ENCODE measurements at places on chromosomes 7 and 10.

- DNase-seq: no peak
Observed at GRCh38 chr7:123864966-123865365, 20.0 kb downstream of the HYAL4 start.

- no peak for DNase-seq
Observed at GRCh38 chr10:66835400-66835799, 90.4 kb upstream of the LRRTM3 start.

- DNase-seq: no peak
Observed at GRCh38 chr10:26085549-26085948, 131.0 kb upstream of the GAD2 start.

DNA sequence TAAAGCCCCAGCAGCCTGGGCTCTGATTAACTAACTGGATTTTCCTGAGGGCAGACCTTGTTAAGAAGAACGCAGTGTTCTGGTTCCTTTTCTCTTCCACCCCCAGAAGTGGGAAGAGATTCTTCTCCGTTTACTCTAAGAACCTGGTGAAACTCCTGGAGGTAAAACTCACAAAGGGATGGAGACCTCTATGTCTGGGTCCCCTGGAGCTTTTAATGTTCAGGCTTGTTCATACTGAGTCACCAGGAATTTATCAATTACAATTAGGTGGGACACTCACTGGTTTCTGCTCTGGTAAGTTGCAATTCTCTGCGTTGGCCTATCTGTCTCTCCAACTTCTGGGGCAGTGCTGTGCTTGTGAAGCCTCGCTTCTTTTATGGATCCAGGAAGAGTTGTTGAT lies 73.3 kb upstream of the CACNB2 start:
- DNase-seq: no peak

- DNase-seq: no peak
Observed at GRCh38 chr7:116614499-116615262, 57.3 kb upstream of the MET start.

GRCh38 chr7:106448992-106449859 lies 164.4 kb upstream of the NAMPT start:
- no peak for DNase-seq

DNA sequence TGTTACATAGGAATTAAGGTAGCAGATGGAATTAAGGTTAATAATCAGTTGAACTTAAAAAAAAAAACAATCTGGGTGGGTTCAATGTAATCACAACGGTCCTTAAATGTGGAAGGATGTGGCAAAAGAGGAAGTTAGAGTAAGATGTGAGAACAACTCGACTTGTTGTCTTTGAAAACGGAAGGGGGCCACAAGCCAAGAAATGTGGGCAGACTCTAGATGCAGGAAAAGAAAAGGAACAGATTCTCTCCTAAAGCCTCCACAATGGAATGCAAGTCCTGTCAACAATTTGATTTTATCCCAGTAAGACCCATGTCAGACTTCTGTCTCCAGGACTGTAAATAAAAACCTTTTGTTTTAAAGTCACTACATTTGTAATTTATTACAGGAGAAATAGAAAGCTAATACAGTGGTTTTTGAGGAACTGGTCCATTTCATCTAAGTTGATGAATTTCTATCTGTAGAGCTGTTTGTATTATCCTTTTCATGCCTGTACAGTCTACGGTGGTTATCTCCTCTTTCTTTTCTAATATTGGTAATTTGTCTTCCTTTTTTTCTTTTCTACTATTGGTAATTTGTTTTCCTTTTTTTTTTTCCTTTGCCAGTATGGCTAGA lies 8.6 kb downstream of the MCMBP start:
- no peak for DNase-seq

DNA sequence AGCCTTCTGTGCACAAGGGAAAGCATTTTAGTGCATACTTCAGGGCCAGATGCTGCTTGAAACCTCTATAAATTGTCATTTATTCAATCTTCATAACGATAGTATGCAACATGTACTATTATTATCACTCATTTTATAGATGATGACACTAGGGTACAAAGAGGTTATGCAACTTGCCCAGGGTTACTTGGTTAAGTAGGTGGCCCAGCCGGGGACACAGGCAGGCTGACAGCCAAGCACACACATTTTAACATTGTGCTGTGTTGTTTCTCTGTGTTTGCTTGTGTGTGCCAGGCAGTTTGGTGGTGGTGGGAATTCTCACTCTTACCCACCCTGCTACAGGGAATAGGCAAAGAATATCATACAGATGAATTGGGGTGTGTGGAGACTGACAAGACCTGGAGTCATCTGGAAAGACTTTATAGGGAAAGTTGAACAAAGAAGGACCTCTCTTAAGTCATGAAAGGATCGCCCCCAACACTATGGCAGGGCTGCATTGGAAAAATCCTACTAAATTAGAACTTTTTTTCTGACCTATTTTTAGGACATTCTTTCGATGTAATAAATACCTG lies 98.9 kb downstream of the MKX start:
- no peak for DNase-seq

- DNase-seq: no peak
Observed at GRCh38 chr7:27737616-27738015, 2.3 kb upstream of the TAX1BP1 start.

DNA sequence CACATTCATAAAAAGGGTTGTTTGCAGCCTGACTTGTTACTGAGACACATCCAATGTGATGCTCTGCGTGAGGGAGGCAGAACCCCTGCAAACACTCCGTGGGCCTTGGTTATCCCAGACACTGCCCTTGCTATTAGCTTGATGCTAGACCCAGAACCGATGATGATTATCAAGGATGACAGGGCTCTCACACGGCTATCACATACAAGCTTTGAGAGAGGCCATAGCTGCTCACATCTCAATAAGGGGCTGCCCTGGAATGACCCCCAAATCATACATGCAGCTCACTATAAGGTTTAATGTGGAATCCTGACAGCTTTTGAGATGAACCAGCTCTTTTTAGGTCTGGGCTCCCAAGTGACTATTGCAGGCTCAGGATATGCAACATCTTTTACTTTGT lies 44.4 kb upstream of the TCERG1L start:
- no peak for DNase-seq

DNA sequence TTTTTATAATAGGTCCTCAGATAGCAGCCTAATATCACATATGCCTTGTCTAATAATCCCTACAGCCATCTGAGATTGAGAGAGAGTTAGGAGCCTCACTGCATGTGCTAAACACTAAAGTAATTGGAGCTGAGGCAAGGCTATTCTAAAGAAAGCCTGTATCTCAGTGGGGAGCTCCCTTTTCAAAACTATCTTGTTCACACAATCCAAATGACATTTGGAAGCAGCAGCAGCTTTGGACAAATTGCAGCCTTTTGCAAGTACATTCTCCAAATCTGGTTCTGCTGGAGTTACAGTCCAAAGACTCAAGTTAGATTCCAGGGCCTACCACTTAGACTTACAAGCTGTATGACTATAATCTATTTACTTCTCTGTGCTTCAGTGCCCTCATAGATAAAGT lies 104.5 kb downstream of the MACC1 start:
- DNase-seq: no peak

GRCh38 chr10:72173619-72174296 lies 42.1 kb upstream of the ANAPC16 start:
- DNase-seq: no peak

DNA sequence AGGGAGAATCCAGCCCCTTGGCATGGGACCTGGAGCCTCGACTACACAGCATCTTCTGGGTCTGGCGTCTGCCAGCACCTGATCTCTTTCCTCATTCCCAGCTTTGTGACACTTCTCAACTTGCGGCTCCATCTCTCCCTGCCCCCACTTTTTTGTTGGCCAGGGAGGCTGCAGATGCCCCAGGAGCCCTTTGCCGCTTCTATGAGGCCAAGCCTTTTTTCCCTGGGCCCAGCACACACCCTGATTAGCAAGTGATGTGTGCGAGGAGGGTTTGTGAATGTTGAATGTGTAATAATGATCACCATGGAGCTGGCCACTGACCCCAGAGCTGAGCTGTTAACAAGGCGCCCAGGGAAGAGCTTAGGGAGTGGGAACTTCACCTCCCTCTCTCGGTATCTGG lies 4.4 kb downstream of the EVX1 start:
- DNase-seq: no peak

DNA sequence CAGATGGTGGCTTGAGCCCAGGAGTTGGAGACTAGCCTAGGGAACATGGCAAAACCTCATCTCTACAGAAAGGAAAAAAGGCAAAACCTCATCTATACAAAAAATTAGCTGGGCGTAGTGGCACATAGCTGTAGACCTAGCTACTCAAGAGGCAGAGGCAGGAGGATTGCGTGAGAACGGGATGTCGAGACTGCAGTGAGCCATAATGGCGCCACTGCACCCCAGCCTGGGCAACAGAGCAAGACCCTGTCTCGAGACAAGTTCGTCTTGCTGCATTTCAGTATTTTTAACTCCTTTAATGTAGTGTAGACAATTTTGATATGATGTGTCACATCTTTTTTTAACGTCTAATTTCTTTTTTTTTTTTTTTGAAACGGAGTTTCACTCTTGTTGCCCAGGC lies 31.4 kb upstream of the KMT2C start:
- DNase-seq: no peak

- peak; percentile 11 for DNase-seq
Observed at GRCh38 chr10:79034271-79034876, 34.4 kb upstream of the ZMIZ1 start.

- DNase-seq: no peak
Observed at GRCh38 chr10:119273413-119273812, 66.0 kb downstream of the GRK5 start.

- DNase-seq: no peak
Observed at GRCh38 chr10:131387018-131387529, 75.6 kb upstream of the TCERG1L start.

DNA sequence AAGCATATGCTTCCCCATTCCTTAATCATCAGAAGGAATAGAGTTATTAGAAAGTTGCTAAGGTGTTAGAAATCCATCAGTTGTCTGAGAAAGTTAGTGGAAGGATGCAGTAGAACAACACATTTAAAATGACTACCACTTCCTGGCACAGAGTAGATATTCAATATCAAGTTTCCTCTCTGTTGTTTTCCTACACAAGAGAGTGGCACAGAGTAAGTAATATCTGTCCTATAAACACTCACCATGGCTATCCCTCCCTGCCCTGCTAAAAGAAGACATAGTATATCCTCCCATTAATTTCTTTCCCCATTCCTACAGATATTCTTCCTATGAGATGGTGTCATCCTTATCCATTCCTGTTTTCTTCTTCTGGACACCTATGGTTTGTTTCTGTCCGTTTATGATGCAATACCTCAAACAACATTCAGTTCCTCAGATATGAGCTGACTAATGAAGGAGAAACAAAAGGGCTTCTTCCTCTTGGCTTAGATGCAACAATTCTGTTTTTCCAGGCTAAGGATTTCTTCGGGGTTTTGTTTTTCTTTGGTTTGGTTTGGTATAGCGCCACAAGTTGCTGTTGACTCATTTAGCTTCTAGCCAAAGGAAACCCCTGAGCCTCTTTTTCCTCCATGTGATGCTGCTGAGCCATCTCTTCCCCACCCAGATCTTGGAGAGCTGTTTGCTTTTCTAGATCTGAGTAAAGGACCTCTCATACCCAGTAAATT lies 32.9 kb upstream of the BPGM start:
- no peak for DNase-seq

GRCh38 chr7:40623863-40624262 lies 489.1 kb downstream of the SUGCT start:
- no peak for DNase-seq

DNA sequence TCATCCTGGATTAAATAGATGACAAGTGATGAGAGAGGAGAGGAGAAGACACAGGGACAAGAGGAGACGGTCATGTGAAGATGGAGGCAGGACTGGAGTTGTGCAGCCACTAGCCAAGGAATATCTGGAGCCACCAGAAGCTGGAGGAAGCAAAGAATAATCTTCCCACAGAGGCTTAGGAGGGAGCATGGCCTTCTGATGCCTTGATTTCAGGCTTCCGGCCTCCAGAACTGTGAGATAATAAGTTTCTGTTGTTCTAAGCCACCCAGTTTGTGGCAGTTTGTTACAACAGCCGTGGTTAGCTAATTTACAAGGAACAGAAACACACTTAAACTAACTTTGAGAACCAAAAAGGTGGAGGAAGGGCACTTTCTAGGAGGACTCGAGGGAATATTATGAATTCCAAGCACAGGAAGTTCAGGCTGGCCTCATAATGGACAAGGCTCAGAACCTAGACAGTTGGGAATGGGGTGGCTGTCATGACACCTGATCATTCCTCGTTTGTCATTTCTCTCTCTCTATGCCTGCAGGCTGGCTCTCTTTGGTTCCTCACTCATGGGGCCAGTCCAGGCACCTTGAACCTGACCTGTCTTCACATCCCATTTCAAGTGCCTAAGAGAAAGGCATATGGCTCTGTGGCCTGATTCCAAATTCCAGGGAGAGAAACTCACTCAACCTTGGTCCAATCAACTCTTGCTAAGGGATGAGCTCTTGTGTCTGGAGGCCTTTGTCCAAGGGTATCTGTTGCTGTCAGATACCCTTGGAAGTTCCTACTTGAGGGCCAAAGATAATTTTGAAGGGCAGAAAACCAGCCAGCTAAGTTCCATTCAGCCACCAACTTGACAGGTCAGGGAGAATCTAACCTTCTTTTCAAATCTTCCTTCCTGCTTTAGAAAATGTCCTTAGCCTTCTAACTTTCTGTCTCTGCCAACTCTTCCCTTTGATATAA lies 33.5 kb upstream of the PDZD8 start:
- no peak for DNase-seq

DNA sequence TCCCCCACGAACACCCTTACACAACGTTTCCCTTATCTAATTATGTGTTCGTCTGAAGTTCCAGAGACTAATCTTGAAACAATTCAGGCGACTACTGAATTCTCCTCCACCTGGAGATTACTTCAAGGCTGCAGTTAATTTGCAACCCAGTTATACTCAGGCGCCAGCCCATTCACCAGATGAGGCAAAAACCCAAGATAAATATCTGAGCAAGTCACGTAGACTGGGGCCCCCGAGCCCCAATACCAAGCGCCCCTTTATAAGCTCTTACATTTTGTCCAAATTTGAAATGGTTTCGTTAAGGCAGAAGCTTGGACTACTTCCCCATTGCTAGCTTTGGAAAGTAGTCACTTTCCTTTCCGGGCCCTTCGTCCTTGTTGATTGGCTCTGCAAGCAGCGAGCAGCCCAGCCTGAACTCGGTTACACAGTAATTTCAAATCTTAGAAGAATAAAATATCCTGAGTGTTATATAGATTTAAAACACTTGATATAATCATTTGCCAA lies 1.2 kb downstream of the TPK1 start:
- peak; percentile 12 for DNase-seq

GRCh38 chr7:48511080-48511479 lies 339.8 kb downstream of the ABCA13 start:
- DNase-seq: no peak

DNA sequence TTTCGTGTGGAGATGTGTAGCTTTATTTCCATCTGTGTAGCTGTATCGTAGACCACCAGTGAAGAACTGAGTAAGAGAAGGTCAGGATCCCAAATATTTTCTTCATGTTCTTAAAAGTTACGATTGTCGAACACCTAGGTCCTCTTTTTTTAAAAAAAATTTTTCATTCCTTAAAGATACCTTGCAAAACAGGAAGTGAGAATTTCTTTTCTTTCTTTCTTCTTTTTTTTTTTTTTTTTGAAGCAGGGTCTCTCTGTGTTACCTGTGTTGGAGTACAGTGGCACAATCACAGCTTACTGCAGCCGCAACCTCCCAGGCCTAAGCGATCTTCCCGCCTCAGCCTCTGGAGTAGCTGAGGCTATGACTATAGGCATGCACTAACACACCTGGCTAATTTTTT lies 60.8 kb downstream of the PHTF2 start:
- no peak for DNase-seq

- DNase-seq: no peak
Observed at GRCh38 chr7:127810696-127811660, 159.0 kb downstream of the SND1 start.

Measured in dorsolateral prefrontal cortex (tissue), 122 donors.